ENCODE measurements at places on chromosomes 11 and 22.

DNA sequence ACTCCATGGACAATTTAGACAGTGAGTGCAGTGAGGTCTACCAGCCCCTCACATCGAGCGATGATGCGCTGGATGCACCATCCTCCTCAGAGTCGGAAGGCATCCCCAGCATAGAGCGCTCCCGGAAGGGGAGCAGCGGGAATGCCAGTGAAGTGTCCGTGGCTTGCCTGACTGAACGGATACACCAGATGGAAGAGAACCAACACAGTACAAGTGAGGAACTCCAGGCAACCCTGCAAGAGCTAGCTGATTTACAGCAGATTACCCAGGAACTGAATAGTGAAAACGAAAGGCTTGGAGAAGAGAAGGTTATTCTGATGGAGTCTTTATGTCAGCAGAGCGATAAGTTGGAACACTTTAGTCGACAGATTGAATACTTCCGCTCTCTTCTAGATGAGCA is 51.4 kb downstream of the SPECC1L start:
- no peak for DNase-seq

DNA sequence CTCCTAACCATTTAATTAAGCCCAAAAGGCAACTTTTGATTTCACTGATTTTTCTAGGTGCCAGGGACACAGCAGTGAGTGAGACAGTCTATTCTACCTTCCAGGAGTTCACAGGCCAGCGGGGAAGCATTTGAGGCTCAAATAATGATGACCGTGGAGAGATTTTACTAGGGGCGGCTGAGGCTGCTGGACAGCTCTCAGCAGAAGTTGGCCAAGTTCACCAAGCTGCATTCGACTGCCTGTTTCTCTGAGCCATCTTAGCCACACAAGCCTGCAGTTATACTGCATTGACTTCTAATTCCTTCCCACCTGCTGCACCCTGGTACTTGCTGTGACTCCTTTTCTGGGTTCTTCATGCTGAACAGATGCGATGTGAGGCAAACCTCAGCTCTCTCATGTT is 168.9 kb upstream of the TBCEL start:
- DNase-seq = no peak

GRCh38 chr22:21665047-21665851 is 563 bp upstream of the PPIL2 start:
- DNase-seq = no peak

DNA sequence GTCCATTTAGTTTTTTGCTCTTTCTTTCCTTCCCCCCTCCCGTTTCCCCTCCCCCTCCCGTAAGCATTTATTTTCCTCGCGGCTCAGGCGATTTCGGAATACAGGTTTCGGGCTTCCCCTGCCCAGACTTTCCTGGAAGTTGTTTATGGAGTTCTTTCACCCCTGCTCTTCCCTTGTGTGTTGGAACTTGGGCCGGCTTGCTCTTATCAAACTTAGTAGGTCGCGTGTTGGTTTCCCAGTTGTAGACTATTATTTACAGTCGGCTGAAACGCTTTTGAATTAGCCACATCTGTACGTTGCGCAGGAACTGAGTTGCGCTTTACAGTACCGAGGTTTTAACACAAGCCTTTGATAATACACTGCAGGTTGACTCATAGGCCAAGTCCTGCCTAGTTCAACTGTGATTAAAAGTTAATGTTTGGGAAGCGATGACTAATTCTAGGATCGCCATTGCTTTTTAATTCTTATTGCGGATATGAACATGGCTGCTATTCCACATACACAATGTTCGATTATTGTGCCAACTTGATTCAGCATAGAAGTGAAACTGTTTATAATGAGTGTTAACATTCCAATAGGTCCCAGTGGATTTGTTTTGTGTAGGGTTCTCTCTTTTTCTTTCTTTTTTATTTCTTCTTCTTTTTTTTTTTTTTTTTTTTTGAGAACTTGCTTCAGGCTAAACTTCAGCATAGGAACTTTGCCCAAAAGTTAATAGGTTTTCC is 1.7 kb downstream of the YAP1 start:
- DNase-seq = peak; percentile 3

DNA sequence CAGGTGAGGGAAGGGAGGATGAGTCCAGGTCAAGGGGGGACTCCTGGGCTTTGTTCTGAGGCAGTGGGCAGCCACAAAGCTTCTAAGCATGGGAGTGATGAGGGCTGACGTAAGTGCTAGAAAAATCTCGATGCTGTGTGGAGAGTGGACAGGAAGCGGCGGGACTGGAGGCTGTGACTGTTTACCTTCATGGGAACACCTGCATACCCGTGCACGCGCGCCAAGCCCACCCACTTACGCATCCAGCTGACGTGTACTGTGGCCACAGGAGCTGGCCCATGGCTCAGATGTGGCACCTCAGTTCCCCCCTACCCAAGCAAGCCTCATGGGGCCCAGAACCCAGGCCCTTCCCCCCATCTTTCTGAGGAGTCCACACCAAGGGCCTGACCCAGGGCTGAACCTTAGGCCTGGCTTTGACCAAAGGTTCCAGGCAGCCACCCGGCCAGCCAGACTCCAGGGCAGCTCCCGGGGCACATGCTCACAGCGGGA is 14.0 kb downstream of the MYRF start:
- DNase-seq = no peak

DNA sequence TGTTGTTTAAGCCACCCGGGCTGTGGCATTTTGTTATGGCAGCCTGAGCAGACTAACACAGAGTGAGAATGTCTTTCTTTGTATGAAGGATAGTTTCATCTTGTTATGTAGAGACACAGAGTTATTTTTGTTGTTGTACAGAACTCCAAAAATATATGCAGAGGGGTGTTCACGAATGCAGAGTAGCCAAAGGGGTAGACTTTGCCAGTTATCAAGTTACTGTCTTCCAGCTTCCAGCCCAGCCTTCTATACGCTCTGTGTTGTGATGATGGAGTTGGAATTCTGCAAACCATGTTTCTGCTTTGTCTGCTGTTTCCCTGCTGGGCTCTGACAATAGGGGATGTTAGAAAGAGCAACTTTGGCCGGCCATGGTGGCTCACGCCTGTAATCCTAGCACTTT is 44.1 kb downstream of the RPS6KA4 start:
- no peak for DNase-seq

DNA sequence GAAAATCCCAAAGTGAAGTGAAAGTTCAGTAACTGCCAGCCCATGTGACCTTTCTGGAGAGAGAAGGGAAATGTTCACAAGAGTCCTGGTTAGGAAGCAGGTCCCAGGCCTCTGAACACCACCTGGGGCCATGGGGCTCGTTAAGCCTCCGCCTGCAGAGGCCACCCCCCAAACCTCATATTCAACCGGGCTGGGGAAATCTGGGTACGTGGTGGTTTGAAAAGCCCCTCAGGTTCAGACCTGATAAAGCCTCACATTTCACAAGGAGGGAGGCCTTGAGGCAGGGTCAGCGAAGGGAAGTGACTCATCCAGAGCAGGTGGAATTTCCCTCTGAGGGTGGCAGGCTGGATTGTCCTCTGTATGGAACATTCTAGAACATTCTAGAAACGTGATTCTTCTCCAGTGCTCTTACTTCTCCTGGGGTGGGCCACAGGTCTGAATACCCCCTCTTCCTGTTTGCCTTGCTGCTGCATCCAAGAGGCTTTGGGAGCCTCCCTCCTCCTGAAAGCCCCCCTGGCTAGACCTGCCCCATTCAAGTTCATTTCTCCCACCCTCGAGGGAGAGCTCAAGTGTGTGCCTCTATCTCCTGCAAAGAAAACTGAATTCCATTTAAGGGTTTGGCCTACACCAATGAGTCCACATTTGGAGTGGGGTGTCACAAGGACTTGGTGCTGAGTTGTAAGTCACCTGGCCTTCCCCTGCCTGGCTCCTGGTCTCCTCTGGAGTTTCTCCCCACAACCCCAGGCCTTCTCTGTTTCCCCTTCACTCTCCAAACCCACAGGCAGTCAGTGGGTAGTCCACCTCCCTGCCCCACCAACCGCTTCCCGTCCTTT is 6.3 kb downstream of the FXYD2 start:
- DNase-seq = no peak

GRCh38 chr11:69101115-69101791 is 52.5 kb downstream of the TPCN2 start:
- peak; percentile 61 for DNase-seq

DNA sequence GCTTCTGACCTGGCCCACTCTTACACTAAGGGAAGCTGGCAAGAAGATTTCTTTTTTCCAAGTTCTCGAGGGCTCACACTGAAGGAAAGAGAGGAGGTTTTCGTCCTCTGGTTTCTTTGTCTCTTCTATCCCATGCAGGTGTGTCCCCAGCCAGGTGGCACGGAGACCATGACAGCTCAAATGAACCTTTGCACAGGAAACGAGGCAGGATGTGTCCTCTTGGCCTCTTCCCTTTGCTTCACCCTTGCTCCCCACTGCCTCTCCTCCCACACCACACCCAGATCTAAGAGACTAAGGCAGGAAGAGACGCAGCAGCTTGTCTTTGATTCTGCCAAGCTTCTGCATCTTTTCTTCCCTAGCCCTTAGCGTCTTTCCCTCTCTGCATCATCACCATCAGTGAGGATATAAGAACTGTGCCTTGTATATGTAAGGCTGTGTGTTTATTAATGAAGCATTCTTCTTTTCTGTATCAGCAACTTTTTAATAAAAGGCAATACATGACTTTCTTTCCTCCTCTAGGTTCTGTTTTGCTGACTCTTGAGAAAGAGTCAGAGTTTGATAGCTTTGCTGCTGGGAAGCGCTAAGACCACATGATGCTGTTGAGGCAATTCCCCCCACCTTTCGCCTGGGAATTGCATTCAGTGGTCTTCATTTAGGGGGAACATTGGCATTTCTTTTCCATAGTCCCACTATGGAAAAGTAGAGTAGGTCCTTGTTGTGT is 56.0 kb upstream of the PARVA start:
- no peak for DNase-seq
